ENCODE measurements at places on chromosomes 3 and 15.
A peak's percentile ranks its signal among the peaks of the same experiment; 100 is the strongest.

DNA sequence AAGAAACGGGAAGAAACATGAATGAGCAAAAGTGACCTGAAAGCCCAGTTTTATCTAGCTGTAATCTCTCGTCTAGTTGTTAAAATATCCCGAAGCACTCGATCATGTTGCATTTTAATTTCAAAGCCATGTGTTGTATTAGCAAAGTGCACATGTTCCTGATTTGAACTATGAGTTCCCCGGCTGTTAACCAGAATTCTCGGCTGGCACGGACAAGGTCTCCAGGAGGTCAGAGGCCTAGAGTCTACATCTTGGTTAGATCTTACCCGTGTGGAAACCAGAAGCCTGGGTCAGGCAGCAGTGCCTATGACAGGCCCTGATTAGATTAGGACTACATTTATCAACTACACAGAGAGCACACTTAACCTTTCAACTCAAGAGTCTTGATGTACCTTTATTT lies 195.8 kb downstream of the CDIN1 start:
- DNase-seq = no peak

GRCh38 chr3:129226374-129226773 lies 23.0 kb upstream of the COPG1 start:
- peak; percentile 88 for DNase-seq

- DNase-seq = no peak
These were observed 19.0 kb upstream of the C15orf61 start for GRCh38 chr15:67501836-67502461.

DNA sequence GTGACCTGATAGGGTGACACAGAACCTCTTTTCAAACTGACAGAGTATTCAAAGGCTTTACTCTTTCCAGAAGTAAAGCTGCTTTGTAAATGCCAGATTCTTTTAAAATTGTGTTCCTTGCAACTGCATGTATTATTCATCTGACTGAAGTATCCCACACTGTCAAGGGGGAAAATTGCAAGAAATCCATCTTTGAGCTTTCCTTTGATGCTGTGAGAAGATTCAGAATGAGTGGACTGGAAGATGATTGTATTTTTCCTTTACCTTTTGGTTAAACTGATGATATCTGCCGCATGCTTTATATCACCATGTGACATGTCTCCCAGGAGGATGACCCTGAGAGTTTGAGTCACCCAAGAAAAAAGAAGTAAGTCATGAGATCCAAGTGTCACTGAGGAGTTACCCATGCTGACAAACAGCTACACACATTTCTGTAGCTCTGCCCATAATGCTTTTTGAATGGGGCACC lies 250.8 kb upstream of the CBLB start:
- no peak for DNase-seq

DNA sequence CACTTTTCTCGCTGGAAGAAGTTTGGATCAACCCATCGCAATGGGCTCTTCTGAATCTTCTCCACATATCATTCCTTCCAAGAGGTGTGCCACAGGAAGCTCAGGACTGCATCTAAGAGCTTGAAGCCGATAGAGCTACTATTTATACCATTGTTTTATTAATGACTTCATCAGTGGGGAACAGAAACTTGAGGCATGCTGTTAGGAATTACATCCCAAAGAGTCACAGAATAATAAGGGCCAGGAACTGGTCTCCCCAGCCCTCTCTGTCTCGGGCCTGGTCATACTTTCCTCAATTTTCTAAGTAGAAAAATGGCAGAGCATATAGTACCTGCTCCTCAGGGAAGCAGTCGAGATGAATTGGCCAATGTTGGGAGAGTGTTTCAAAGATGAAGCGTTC lies 16.9 kb upstream of the C15orf61 start:
- no peak for DNase-seq

- no peak for DNase-seq
These were observed 13.1 kb downstream of the PLXNA1 start for GRCh38 chr3:126995926-126996512.

GRCh38 chr15:68299436-68299835 lies 21.9 kb downstream of the FEM1B start:
- DNase-seq = peak; percentile 41

Measured in ureter (tissue), 1 donor.